ENCODE measurements at places on chromosomes 13 and 19.

DNA sequence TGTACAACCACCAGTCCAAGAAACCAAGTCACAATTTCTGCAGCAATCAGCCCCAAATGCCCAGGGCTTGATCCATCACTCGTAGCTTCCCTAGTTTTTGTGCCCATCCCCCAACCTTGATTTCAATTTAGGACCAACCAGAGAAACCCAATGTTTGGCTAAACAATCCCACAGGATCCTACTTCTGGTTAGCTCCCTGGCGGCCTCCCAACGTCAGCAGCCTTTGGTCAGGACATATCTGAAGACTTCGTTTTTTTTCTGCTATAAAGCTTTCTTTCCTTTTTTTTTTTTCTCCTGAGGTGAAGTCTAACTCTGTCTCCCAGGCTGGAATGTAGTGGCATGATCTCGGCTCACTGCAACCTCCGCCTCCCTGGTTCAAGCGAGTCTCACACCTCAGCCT is 7.7 kb downstream of the DPRX start:
- no peak for DNase-seq

DNA sequence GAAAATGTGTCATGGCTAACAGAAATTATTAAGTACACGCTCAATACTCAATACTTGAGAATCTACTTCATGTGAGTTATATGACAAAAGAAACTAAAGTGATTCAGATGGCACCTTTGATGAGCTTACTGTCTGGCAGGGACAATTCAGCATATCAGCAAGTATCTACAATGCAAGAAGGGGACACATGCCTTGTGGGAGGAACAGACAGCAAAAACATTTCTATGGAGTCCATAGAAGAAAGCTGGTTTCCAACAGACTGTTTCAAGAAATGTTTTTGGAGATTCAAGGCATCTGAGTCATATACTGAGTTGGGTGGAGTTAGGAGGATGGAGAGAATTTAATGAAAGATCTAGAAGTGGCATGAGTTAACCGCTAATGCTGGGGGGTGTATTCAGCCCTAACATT is 54.7 kb downstream of the MBNL2 start:
- no peak for DNase-seq

DNA sequence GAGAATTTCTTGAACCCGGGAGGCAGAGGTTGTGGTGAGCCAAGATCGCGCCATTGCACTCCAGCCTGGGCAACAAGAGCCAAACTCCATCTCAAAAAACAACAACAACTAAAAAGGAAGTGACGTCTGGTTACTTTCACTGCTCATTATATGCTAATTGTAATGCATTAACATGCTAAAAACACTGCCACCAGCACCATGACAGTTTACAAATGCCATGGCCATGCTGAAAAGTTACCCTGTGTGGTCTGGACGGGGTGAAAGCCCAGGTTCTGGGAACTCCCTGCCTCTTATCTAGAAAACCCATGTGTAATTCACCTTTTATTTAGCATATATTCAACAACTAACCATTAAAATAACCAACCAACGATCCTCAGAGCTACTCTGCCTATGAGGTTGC is 28.1 kb downstream of the CPT1C start:
- no peak for DNase-seq

- no peak for DNase-seq
Measured at GRCh38 chr13:60043262-60043661, 120.5 kb downstream of the DIAPH3 start.

- DNase-seq, result no peak
Measured at GRCh38 chr19:3520166-3521103, 14.3 kb downstream of the FZR1 start.

DNA sequence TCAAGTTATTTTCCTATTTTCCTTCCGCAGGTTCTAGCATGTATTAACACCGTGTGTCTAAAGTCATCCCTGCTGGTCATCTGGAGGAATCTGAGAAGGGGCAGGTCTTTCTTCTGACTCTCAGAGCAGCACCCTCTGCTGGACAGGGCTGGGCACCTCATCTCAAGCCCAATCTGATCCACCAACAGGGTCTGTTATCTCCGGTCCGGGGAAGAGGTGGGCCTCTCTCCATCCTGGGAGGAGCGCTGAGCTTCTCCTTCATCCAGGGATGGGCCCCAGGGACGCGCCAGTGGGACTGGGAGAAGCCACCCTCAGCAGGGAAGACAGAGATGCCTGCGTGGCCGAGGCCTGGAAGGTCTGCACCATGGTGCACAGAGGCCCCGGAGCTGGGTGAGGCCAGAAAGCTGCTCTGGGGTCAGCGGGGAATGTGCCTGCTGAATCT is 26.0 kb upstream of the ZNF331 start:
- DNase-seq, result peak; percentile 73

DNA sequence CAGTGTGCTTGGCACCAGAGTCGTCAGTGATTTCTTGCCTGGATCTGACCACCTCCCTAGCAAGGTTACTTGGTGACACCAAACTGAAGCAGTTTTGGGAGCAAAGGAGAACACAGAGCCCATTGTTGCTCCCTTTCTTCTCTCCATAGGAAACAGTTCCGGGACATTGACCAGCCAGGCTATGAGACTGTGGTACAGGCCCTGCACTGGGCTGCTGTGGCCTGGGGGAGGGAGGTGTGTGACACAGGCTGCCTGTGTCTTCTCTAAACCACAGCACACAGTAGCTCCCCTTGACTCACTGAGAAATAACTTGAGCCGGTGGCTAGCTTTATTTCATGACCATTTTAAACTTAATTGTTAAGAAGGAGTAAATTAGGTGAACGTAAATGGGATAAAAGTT is 214.8 kb upstream of the UBL3 start:
- no peak for DNase-seq

DNA sequence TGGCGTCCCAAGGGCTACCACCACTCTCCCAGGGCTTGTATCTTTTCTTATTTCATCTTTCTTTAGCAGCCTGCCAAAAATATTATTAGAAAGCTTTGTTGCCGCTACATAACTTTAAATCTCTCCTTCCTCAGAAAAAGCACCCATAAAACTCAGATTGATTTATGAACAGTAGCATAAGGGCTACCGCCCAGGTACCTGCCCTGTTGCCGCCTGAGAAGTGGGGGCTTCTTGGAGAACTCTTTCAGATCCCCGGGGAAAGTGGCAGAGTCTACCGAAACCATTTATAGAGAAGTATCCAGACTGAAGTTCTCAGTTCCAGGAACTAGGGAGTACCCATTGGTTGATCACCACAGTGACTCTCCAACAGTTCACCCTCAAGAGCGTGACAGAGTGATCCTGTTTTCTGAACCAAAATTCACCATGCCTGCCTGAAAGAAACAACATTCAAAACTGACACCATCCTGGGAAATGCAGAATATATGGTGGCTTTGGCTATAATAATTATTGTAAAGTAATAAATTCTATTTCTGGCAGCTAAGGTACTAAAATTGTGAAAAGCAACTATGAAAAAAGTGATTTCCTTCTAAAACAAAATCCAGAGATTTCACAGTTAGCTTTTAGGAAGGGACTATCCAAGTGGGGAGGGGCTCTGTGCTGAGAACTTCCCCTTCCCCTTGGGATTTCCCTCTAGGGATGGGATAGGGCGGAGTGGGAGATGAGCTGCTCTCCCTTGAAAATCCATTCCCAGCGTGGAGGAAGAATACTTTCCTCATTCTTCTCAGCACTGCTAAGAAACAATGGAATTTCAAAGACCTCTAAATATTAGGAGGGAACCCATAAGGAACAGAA is 877 bp upstream of the N4BP2L1 start:
- no peak for DNase-seq

- peak; percentile 71 for DNase-seq
Measured at GRCh38 chr19:37218592-37218935, 550 bp downstream of the ZNF383 start.

DNA sequence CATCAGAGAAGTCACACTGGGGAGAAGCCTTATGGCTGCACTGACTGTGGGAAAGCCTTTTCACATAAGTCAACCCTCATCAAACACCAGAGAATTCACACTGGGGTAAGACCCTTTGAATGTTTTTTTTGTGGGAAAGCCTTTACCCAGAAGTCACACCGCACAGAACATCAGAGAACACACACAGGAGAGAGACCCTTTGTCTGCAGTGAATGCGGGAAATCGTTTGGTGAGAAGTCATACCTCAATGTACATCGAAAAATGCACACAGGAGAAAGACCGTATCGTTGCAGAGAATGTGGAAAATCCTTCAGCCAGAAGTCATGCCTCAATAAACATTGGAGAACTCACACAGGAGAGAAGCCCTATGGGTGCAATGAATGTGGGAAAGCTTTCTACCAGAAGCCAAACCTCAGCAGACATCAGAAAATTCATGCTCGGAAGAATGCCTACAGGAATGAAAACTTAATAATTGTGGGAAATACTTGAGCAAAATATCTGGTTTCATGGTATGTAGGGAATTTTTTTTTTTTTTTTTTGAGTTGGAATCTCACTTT is 30.7 kb downstream of the ZNF793 start:
- DNase-seq, result no peak

- DNase-seq, result no peak
Measured at GRCh38 chr13:31896427-31896826, 135.1 kb upstream of the FRY start.

GRCh38 chr19:13033819-13034611 is 38.7 kb downstream of the NFIX start:
- DNase-seq, result peak; percentile 77

DNA sequence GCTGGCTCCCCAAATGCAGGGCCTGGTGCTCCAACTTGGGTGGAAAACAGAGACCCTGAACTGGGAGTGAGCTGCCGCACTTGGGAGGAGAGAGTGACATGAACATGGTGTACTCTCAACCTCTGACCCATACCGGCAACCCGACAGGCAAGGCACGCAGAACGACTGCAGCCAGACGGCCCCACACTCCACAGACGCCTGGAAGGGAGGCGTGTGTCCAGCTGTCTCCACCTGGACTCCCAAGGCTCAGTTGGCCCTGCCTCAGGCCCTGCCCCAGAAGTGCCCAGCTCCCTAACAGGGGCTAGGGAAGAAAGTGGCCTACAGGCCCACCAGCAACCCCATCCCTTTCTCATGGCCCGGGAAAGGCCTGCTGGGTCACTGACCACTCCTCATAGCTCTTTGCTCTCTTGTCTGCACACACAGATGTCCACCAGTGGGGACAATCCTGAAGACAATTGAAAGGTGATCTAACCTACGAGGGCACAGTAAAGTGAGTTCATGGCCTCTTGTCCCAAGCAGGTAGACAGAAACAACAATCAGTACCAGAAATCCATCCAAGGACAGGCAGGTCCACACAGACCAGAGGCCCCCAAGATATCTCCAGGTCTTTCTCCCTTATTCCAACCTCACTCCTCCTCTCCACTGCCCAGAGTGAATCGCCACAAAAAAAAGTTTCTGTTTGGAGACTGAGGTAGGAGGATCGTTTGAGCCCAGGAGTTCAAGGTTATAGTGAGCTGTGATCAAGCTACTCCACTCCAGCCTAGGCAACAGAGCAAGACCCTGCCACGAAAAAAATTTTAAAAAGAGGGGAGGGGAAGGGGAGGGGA is 28.2 kb downstream of the ELL start:
- no peak for DNase-seq

- no peak for DNase-seq
Measured at GRCh38 chr19:1553415-1553814, 14.7 kb downstream of the MEX3D start.

DNA sequence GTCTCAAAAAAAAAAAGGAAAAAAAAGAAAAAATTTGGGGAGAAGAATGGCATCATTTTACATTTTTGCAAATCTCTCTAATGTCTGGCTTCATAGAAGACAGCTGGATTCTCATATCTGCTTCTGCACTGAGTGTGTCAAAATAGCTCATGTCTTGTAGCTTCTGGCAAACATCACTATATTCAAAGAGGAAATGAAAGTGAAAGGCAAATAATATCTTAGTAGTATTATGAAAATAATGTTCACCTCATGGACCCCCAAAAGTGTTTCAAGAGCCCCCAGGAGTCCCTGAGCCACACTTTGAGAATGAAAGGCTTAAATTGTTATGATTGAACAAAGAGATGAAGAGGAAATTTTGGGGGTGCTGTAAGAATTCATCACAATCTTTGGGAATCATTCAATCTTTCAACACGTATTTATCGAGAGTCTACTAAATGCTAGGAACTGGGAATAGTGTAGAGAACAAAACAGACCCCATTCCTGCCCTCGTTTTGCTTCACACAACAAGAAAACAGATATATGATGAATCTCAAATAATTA is 1.2 kb upstream of the SLC6A16 start:
- DNase-seq, result no peak

- no peak for DNase-seq
Measured at GRCh38 chr13:36531746-36532486, 99.6 kb downstream of the CCNA1 start.

DNA sequence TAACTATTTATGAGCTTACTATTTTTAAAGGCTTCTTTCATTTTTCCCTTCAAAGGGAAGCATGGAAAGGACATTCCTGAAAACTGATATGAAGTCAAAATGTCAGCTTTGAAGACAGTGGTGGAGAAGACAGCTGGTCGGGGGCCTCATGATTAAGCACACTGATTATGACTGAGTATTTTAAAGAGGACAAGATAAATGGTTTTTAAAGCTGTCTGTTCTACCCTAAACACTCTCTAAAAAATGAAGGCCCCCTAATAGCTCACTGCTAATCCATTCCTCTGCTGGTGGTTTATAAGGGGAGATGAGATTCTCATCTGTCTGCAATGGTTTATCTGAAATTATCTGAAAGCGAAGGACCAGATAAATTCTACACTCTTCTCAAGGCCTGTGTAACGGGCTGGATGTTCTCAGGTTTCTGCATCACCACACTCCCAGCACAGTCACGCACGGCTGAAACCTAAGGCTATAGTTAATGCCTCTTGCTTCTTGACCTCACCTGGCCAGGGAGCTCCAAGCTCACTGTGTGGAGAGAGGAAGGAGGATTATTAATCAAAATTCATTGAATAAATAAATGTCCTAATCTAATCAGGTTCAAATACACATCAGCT is 86.9 kb upstream of the DOCK9 start:
- DNase-seq, result no peak

- DNase-seq, result no peak
Measured at GRCh38 chr19:48246101-48246500, 9.6 kb downstream of the CARD8 start.

DNA sequence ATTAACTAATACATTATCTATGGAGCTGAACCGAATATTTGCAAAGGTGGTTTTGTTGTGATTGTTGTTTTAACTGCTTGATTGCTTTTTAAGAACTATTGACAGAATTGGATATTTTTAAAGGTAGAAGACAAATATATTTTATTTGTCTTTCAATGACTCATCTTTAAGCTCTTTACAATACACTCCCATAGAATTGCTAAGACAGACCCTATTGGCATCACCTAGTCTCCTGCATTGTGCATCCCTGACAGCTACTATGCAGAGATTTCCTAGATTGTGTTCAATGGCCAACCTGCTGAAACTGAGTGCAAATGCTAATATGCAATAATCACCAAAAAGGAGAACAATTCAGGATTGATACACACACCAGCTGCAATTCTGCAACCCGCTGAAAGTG is 19.7 kb upstream of the SCEL start:
- DNase-seq, result no peak

All from activated CD8-positive, alpha-beta T cell treated with anti-CD3 and anti-CD28 coated beads for 36 hours (primary cell).